ENCODE measurements at places on chromosomes 13 and 19.
A peak's percentile ranks its signal among the peaks of the same experiment; 100 is the strongest.

DNA sequence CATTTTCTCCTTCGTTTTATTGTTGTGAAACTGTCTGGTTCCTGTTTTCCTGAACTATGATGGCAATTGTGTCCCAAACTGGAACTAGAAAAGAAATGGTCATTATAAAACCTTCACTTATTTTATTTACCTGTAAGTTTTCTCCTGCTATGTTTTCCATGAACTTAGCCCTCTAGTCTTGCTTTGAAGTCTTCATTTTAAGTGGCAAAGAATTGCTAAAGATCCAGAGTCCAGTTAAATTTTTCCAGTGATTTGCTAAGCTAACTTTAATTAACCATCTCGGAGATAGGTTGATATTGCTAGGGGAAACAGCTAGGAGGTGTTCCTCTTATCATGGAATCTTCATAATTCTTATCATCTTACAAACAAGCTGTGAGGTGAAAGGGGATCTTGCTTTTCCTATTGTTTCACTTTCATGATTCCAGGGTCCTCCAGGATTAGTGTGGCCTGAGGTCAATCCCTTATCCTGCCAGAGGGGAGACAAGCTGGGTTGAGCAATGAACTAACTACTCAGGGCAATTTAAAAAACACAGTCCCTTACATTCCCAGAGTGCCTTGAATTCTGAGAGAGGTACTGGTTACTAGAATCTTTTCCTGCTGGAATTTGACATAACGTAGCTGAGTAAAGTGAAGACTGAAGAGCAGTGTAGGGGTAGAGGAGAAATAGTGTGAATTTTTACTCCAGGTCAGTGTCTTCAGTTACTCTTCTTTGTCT, 112.5 kb downstream of the ESD start:
- no peak for DNase-seq

DNA sequence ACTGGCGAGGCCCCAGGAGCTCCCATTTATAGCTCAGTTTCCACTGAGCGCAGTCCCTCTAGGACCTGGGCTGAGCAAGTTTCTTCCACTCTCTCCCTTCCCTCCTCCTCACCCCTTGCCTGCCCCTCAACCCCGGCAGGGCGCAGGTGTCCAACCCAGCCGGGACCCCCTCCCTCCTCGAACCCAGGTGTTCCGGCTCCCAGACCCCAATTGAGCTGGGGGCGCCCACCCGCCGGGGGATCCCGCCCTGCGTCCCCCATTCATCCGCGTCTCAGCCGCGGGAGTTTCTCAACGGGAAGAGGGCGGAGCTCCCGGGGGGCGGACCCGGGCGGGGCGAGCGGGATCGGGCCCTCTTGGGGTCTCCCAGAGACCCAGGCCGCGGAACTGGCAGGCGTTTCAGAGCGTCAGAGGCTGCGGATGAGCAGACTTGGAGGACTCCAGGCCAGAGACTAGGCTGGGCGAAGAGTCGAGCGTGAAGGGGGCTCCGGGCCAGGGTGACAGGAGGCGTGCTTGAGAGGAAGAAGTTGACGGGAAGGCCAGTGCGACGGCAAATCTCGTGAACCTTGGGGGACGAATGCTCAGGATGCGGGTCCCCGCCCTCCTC, at the start of gene KIRREL2:
Gene KIRREL2, plus strand, starts transcription at position 366 of the 604 bp plus-strand sequence. Its CDS starts 209 bp downstream, at position 575.
- DNase-seq = peak; percentile 17

GRCh38 chr19:19352823-19353222, 32.2 kb downstream of the MAU2 start:
- DNase-seq = no peak

- DNase-seq = no peak
These were observed 122.2 kb downstream of the KDM4B start for GRCh38 chr19:5091018-5091683.

DNA sequence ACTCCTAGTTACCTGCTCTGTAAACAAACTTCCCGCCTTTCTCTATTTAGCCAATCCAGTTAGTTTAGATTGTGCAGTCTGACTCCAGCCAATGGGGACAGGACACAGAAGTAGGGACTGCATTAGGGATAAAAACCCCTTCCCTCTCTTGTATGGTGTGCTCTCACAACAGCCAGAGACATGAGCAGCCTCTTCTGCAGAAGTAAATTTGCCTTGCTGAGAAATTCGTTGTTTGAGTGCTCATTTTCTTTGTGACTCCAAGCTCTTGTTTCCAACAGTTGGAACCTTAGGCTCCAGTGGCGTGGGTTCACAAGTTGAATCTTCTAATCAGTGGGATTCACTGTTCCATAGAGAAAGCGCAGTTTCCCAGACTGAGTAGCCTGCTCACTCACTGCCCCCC, 66.1 kb downstream of the ZNF93 start:
- no peak for DNase-seq

DNA sequence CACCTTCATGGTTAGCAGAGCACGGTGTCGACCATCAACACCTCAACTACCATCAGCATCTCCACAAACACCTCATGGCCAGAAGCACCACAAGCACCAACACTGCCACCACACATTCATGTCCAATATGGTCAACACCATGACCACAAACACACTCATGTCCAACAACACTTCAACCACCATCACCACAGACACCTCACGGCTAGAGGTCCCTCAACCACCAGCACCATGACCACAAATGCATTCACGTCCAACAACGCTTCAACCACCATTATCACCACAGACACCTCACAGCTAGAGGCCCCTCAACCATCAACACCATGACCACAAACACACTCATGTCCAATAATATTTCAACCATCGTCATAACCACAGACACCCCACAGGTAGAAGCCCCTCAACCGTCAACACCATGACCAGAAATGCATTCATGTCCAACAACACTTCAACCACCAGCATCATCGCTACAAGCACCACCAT, 10.2 kb downstream of the TRAPPC5 start:
- no peak for DNase-seq

GRCh38 chr19:43499042-43499441, 5.5 kb downstream of the PHLDB3 start:
- no peak for DNase-seq

GRCh38 chr19:46841458-46842083, 9.1 kb downstream of the AP2S1 start:
- no peak for DNase-seq

DNA sequence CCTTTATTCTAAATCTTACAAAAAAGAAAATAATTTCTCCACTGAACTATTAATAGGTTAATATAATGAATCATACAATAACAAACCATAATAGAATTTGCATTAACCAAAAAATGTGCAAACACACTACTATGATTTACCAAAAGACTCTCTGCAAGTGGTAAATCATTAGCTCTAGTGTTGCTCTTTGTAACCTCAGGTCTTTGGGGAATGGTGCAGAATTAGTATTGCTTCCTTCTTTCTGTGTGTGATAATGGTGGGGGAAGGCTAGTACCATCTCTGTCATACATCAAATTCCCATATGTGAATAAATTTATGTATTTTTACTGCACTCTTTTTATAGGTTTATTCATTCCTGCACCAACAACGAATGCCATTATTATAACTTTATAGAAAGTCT, 105.1 kb downstream of the COG6 start:
- no peak for DNase-seq

- no peak for DNase-seq
These were observed 11.4 kb upstream of the USP12 start for GRCh38 chr13:27182844-27183497.

- no peak for DNase-seq
These were observed 10.8 kb downstream of the F2RL3 start for GRCh38 chr19:16899566-16900075.

GRCh38 chr13:28002886-28003698, 14.6 kb upstream of the URAD start:
- DNase-seq = no peak

- DNase-seq = no peak
These were observed 15.1 kb downstream of the ZNF302 start for GRCh38 chr19:34692549-34692948.

- no peak for DNase-seq
These were observed 22.5 kb upstream of the SLC35E1 start for GRCh38 chr19:16594681-16595091.

GRCh38 chr13:99998261-99998660, 16.7 kb downstream of the ZIC2 start:
- DNase-seq = no peak

- DNase-seq = no peak
These were observed 535.8 kb upstream of the SGCG start for GRCh38 chr13:22644941-22645340.

- no peak for DNase-seq
These were observed 1.2 kb downstream of the LPAR2 start for GRCh38 chr19:19626516-19627472.

- no peak for DNase-seq
These were observed 160.1 kb downstream of the KDM4B start for GRCh38 chr19:5128936-5129389.

GRCh38 chr19:8641908-8642547, 11.6 kb downstream of the NFILZ start:
- DNase-seq = no peak
